ENCODE measurements at places on chromosomes 7 and 10.

DNA sequence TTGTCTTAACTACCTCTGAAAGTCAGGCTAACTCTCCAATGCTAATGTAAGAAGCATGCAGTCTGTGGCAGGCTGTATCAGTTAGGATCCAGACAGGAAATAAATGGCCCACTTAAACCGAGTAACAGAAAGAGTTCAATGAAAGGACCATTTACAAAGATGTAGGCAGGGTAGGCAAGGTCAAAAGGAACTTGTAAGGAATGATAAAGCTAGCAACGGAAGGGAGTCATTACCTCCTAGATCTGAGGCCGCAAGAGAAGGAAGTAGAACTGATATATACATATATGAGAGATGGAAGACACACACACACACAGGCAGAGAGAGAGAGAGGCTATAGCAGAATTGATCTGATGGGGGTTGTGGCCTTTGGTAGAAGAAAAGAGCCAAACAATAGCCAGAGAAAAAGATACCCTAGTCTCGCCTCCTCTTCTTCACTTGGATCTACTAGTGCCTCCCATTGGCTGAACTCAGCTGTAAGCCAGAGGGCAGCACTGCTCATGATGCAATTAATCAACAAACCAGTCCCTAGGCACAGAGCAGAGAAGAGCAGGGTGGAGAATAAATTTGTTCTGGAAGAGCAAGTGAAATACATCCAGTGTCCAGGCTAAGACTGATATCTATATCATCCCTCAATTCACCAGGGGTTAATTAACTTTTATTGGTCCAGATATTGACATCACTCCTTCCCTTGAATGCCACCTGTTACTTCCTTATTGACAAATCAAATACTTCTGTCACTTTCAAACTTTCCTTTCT, 91.2 kb downstream of the LSMEM1 start:
- DNase-seq = no peak

DNA sequence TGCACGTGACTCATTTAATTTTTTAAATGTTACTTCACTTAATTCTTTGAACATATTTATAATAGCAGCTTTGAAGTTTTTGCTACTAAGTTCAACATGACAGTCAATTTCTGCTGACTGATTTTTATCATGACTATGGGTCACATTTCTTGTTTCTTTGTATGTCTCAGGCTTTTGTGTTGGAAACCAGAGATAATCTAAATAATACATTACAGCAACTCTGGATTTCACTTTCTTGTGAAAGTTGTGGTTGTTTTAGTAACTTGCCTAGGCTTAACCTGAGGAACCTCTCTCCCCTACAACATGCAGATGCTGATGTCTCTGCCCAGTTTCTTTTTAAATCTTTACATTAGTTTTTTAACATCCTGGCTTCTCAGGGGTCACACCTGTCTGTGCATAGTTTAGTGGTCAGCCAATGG, 180.8 kb downstream of the CCDC71L start:
- DNase-seq = no peak

GRCh38 chr10:27344568-27345454, 104.2 kb upstream of the ACBD5 start:
- no peak for DNase-seq

GRCh38 chr7:33742999-33743587, 162.2 kb upstream of the BMPER start:
- no peak for DNase-seq

DNA sequence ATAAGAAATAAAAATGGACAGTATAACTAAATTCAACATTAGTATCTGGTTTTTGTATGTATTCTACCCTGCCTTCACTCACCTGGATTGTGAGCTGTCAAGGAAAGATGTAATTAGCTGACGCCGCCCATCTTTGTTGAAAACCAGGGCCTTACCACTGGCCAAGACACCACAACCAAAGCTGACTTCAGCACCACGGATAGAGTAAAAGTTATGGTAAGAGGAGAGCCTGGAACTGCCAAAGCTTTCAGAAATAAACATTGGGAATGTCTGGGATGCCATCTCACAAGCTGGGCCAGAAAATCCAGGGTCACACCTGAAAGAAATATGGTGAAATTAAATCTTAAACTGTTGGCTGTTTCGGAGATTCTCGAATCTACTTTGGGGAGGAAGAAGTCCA, 190.1 kb upstream of the SLC26A5 start:
- no peak for DNase-seq

DNA sequence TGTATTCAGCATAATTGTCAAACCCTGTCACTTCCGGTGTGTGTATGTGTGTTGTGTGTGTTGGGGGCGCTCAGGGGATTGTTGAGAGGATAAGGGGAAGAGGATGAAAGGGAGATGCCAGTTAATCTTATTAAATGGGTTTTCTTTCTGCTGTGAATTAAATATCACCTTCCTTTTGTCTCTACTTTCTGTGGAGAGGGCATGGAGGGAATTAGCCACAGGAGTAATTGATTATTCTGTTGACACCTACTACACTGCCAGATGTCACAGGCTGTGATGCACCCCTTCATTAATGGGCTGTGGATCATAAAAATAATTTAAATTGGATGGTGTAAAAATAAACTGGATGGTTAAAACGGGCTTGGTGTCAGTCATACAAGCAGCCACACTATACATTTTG, 311.9 kb downstream of the MDFIC start:
- no peak for DNase-seq

DNA sequence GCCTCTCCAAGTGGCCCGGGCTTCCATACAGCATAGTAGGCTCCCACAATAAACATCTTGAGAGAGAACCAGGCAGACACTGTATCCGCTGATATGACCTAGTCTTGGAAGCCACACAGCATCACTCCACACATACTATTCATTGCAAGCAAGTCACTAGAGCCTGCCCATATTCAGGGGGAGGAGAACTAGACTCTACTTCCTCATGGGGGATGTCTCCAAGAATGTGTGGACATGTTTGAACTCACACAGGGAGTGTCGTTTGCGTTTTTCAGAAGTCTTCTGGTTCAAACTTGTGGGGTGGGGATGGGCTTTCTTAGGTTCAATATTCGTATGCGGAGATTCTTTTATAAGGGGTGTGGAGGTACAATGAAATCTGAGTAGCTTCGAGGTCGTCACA, 232.6 kb upstream of the HABP2 start:
- no peak for DNase-seq

DNA sequence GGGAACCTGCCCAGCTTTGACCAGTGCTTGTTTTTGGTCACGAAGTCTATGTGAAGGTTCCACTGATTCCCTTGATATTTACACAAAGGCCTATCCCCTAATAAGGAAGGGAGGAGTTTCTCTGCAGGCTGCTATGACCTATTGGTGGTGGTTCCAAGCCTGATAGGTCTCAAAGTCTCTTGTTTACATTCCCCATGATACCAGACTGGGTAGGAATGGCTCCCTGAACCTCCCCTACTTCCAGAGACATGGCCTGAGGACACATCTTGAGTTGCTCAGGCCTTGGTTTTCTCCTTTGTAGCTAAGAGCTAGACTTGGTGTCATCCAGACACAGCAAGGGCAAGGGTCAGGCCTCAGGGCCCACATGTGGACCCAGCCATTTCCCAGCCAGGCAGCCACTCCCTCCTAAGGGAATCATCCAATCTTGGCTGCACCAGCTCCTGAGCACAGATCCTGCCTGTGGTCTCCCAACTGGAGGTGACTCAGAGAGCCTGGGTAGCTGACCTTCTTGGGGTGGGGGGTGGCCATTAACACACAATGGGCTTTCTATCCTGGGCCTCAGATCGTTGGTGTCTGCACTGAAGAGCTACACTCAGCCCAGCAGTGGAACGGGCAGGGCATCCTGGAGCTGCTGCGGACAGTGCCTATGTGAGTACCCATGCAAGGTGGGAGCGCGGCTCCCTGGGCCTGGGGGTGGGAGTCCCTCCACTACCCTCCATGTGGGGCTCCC, 51.0 kb upstream of the TRIM8 start:
- no peak for DNase-seq

GRCh38 chr10:62843600-62843999, 27.4 kb upstream of the EGR2 start:
- DNase-seq = no peak

- no peak for DNase-seq
Measured at GRCh38 chr7:121297843-121298242, 31.0 kb upstream of the WNT16 start.

DNA sequence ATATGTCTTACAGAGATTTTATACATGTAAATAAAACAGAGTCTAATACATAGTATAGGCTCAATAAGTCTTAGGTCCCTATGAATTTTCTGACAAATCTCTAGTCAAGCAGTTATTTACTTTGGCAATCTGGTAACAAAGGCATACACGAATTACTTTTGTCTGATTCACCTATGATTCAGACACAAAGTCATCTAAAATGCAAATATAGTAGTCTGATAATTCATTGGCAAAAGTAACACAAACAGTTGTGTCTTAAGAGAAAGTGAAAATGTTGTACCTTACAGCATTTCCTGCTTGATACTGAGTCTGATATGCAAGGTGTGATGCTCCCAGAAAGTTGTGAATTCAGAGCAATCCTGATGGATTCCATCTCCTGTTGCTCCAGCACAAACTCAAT, 209.4 kb upstream of the PRSS1 start:
- no peak for DNase-seq

GRCh38 chr10:132941640-132942051, 724 bp downstream of the CFAP46 start:
- DNase-seq = no peak

- DNase-seq = no peak
Measured at GRCh38 chr10:124236136-124236535, 142.7 kb upstream of the CHST15 start.

DNA sequence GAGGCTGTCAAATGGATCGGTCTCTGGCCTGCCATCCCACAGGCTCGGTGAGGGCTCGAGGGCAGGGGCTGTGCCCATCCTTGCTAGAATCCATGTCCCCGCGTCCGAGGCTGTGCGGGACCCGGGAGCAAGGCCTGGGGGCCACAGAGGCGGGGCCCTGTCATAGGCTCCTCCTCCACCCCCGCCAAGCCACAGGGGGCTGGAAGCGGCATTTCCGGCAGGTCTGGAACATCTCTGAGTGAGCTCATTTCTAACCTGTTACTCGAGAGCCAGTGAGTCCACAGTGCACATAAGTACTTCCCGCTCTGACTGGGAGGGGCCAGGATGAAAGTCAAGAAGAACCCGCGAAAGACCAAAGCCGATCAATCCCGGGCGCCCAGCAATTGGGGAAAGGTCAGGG, 57.6 kb downstream of the NKX6-2 start:
- DNase-seq = no peak

- DNase-seq = no peak
Measured at GRCh38 chr7:99079104-99079503, 64.8 kb downstream of the SMURF1 start.

DNA sequence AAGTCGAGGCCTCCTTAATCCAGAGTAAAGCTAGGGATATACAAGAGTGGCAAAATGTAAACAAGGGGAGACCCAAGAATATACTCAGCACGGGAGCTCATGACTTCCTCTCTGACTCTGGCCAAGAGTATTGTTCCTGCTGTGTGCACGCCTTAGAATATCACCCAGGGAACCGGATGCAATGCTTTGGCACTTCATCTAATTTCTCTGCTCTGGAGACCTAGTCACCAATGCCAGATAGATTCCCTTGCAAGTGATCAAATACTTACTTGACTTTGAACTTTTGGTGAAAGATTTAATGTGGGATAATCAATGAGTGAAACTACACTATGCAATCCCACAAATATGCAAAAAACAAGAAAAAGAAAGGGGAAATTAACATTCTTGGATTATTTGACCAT, 695.5 kb downstream of the INHBA start:
- no peak for DNase-seq

DNA sequence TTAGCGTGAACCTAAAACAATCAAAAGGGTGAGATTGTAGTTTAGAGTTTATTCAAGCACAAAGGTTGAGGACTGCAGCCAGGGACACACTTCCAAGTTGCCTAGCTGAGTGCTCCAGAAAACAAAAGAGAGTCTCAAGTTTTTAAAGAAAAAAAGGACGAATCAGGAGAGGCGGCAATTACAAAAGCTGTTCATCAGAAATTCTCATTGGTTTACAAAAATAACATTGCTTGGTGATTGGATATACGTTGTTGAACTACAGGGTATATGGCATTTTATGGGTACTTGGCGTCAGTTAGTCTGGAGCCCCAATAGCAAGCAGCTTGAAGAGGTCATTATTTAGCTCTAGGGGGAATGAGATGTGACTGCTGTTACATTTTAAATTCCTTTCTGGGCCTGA, 11.5 kb downstream of the ZNF438 start:
- no peak for DNase-seq

GRCh38 chr10:89352802-89353201, 25.0 kb downstream of the IFIT3 start:
- no peak for DNase-seq

GRCh38 chr10:42959833-42960232, 117.0 kb upstream of the RET start:
- no peak for DNase-seq

DNA sequence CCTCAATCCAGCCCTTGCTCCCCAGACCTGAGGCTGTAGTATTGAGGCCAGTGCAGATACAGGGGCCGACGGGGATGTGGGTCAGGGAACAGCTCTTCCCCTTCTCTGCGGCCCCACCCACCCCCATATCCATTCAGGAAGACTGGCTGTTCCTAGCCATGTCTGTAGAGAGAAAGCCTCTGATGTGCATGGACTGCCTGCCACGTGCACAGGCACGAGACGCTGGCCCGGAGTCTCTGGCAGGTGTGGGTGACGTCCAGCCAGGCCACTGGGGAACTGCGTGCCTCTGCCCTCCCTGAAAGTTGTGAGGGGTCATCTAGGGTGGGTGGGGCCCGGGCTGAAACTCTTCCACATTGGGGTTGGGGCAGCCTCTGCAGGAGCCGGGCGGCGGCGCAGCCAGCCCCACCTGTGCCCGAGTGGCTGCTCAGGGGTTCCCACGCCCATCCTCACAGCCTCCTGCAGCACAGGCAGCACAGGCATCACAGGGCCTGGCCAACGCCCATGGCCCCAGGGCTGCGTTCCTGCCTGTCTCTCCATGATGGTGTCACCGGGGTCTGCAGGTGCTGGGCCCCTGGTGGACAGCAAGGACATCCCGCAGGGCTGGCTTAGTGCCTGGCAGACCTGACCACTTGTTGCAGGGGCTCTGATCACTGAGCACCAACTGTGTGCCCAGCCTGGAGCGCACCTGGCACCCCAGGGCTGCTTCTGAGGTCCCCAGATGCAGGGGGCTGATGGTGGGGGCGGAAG, 27.5 kb downstream of the MICALL2 start:
- DNase-seq = no peak

DNA sequence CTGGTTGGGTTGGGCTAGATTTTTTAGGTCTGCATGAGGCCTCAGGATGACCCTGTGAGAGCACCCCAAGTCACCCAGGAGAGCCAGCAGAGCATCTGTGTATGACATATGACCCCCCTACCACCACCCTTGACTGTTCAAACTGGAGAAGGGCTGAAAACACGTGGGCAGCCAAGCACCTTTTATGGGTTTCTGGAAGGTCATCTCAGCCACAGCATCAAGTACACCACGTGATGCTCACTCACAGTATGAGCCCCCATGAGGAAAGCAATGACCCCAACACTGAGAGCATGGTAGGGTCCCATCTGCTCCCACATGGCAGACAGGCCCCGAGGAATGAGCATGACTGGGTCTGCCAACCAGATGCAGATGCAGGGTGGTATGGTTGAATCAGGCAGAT, 149.4 kb upstream of the GDF10 start:
- DNase-seq = no peak

GRCh38 chr10:96290368-96291133, 13.7 kb upstream of the DNTT start:
- DNase-seq = no peak

All from activated T-cell treated with anti-CD3 and anti-CD28 coated beads, Interleukin-2, amount 50 U/mL, for 1 hour (primary cell).